Nucleus accumbens (tissue), 56 donors: ENCODE measurements at places on chromosomes 1 and 21.

- DNase-seq: no peak
Measured at GRCh38 chr1:117122330-117123025, 929 bp upstream of the TRIM45 start.

DNA sequence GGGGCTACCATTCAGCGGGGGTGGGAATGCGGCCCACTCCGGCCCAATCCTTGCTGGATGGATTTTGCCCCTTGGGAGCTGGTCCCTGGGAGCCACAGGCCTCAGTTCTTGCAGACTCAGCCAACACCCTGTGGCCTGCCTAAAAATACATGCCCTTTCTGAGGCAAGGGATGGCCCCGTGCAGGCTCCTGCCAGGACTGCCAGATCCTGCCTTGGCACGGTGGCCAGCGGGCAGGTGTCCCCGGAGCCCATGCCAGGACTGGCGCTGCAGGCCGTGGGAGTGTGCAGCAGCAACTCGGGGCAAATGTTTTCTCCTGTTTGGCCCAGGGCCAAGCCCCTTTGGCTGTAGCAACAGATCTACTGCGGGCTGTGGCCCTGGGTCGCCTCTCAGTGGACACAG lies 1.6 kb upstream of the PANK4 start:
- DNase-seq: peak; percentile 60

DNA sequence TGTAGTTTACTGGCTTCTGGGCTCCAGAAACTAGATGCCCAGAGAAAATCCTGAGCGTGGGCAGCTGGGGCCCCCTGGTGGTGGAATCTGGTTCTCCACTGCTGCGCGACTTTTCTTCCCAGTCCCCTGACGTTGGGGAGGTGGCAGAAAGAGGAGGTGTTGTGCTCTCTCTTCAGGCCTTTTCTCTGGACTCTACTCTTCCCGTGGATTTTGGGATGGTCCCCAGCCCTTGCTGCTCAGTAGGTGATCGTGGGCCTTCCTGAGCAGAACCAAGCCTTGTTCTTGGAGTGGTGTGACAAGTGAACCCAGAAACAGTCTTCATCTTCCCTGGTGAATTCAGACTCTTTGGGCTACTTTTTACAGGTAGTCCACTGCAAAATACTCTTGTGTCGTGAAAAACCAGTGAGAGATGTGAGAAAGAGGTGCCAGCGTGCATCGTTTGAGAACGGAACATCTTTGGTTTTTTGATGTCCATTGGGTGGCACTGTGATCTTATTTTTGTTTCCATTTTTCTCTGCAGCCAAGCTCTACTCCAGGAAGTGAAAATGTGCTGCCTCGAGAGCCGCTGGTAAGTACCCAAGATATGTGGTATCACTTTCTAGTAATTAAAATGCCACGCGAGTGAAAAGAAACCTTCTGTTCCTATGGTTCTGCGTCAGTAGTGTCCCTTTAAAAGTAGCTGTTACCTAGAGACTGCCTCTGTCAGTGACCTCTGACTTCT lies 20.2 kb downstream of the PEX14 start:
- peak; percentile 64 for DNase-seq

DNA sequence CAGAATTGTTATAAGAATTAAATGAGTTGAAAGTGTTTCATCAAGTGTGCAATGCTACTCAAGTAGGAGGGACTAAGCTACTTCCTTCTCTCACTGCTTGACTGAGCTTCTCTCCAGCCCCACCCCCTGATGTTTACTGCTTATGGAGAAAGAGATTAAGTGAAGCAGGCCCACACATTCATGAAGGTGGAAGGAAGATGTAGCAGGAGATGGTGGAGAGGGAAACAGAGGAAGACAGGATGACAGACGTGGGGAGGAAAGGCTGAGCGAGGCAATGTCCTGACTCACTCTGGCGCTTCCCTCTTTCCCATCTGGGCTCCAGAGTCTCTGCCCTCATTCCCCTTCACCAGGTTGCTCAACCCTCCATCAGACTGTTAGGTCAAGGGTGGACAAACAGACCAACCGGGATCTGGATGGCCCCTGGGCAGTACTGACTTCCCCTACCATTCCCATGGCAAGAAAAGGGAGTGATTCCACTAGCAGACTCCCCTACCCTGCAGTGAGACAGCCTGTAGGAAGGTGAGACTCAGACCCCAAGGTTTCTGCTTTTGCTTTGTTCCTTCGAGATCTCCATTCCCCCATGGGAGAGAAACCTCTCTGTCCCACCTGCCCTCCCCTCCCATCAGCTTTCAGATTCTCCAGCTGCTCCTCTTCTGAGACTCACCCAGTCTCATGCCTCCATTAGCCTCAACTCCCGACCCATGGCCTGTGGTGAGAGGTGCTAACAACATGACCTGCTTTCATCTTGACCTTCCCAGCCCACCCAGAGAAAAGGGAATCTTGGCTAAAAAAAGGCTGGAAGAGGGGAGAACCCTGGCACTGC lies 3.1 kb upstream of the ARHGEF2 start:
- DNase-seq: no peak

- no peak for DNase-seq
Measured at GRCh38 chr1:45297666-45298356, 28.9 kb upstream of the HPDL start.

- DNase-seq: no peak
Measured at GRCh38 chr1:235079443-235080296, 49.0 kb downstream of the TOMM20 start.

DNA sequence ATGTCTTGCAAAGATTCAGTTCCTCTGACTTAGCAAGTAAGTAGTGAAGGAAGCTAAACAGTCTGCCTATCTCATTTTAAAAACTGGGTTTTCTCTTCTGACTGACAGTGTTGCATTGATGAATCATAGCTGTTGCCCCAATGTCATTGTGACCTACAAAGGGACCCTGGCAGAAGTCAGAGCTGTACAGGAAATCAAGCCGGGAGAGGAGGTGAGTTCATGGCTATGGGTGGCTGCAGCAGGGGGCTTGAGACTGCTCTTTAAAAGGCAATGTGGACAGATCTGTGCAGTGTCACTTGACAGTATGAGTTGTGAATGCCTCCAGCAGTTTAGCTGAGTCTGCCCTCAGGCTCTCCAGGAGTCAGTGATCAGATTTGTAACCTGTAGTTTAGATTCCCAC lies 46.6 kb downstream of the SMYD2 start:
- DNase-seq: no peak

DNA sequence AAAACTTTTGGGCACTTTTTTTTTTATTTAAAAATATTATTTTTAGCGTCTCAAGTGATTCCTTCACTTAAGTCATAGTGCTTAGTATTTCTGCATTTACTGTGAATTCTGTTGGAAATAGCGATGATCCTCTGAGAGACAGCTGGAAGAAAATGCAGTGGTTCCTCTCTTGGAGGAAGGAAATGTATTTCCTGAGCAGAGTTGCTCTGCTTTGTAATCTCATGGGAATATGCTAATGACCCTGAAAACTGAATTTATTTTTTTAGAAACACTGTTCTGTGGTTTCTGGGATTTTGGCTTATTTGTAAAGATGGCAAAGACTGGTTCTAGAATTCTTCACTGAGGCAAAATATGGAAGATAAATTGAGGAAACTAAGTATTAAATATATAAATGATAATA lies 88.9 kb downstream of the NTNG1 start:
- DNase-seq: no peak

- no peak for DNase-seq
Measured at GRCh38 chr1:219175212-219175564, 1.5 kb downstream of the LYPLAL1 start.

DNA sequence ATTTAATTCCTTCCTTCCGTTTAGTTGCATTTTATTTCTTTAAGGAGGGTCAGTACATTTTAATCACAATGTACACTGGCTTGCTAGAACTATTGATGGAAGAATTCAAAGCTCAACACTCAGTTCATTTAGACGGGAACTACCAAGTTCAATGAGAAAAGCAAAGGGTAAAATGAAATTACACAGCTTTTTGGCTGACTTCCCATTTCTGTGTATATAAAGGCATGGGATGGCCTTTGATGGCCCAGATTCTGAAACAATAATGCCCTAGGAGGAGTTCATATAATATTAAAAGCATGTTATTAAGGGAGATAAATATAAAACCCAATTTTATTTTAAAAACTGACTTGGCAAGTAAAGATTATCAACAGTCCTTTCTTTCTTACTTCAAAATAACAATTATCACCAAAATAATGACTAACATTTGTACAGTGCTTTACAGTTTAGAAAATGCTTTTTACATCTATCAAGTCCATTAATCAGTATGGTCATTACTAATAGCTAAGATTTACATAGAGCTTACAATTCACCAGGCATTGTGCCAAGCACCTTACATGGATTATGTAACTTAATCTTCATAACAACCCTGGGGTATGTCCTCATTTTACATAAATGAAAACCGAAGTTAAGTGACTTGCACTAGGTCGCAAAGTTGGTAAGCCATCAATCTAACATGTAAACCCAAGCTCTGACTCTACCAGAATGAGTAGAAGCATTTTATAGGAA lies 402.4 kb downstream of the OMA1 start:
- DNase-seq: no peak

DNA sequence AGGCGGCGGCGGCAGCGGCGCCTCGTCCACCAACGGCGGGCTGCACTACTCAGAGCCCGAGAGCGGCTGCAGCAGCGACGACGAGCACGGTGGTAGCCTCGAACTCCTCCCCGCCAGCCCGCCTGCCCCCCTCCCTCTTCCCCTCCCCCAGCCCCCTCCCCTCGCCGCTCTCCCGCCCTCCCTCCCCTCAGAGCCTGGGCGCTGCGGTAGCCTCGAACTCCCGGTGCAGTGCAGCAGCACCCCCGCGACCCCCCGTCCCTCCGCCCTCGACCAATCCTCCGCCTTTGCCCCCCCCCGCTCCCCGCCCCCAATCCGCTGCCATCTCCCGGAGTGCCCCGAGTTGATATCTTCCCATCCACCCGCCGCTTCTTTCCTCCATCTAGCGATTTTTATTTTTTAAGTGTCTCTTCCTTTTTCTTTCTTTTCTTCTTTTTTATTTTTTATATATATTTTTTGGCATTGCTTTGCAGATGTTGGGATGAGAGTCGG lies 516 bp downstream of the RCOR3 start:
- peak; percentile 67 for DNase-seq

DNA sequence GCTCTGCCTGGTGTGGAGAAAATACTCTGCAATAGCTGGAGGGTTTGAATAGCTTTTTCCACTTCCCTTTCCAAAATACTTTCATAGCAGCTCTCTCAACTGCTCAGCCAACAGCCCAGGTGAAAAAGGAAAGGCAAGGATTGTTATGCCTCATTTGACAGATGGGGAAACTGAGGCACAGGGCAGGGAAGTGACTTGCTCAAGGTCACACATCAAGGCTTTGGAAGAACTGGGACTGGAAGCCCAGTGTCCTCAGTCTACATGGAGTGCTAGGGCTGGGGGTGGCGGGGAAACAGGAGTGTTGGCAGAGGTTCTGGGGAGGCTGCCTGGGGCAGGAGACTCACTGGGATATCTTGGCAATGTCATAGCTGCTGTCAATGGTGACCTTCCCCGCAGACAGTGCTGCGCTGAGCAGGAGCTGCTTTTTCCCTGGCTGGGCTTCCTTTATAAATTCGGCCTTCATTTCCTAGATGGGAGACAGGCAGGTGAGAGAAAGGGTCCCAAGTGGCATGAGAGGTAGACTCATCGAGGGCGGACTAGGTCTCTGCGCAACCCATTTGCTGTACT lies 4.0 kb downstream of the CHI3L1 start:
- DNase-seq: no peak

DNA sequence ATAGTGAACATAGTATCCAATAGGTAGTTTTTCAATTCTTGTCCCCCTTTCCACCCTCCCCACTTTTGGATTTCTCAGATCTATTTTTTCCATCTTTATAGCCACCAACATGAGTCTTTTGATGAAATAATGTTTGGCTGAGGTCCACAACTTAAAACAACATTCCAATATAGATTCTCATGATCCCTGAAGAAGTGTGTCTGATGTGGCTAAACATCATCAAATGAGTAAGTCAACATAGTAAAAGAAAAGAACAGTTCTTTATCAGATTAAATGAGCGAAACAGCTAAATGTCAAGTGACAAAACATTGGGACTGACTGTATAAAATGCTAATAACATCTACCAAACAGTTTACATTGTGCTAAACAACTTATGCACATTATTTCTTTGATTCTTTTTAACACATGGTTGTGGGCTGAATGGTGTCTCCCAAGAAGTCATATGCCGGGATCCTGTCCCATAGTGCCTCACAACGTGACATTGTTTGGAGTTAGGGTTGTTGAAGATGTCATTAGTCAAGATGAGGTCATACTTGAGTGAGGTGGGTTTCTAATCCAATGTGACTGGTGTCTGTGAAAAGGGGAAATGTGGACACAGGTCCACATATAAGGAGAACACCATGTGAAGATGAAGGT lies 453.6 kb downstream of the LTN1 start:
- DNase-seq: no peak

DNA sequence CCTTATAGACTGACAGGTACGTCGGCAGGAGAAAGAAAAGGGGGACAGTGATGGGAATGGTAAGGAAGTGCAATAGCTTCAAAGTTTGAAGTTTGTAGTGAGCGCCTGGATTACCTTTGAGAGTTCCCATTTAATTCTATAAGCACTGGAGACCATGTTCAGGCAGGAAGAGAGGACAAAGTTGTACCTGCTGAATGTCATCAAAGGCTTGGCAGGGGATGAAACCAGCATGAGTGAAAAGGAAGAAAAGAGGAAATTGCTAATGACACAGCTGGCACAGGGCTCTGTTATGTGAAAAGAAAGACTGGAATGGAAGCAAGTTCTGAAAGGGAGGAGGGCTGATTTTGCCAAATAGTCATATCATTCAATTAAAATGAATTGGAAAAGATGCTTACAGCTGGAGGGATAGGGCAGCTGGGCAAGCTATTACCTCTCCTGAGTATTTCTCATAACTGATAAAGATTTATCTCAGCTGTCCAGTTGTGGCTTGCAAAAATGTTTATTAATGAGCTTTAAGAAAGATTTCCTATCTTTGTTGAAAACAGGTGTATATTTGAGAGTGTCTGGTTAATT lies 109.2 kb downstream of the HMCN1 start:
- no peak for DNase-seq

GRCh38 chr1:41649396-41650027 lies 165.0 kb upstream of the EDN2 start:
- DNase-seq: no peak

DNA sequence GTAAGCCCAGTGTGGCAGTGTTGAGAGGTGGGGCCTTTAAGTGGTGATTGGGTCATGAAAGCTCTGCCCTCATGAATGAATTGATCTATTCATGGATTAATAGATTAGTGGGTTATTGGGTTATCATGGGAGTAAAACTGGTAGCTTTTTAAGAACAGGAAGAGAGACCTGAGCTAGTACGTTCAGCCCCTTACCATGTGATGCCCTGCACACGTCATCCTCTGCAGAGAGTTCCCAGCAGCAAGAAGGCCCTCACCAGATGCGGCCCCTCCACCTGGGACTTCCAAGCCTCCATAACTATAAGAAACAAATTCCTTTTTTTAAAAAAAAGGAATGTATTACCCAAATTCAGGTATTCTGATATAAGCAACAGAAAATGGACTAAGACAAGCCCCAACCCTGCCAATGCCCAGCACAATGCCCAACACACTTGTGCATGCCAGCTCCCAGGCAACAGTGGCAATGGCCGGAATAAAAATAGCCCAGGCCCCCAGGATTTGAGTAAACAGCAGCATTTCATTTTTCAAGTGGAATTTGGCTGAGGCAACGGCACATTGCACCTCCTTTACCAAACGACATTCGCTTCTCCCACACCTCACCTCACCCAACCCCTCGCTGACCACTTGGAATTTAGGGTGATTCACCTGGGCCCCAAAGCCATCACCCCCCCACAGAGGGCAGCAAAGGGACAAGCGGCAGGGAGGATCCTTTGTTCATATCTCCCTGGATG lies 215.9 kb downstream of the TOMM20 start:
- no peak for DNase-seq
